ENCODE measurements at places on chromosomes 1 and 21. TPM values are rescaled to one million over a fixed set of nuclear protein-coding genes. Genes with fewer than 3 reads are reported as not detected.

KRTAP20-3 gene
- total RNA-seq: not detected

DNM3 gene
- total RNA-seq: 5.8 TPM

SLC22A15 gene
- total RNA-seq: 7.3 TPM

DCST1 gene
- not detected for total RNA-seq

CD34 gene
- total RNA-seq: 67.8 TPM

PHGDH gene
- total RNA-seq: 25.7 TPM

LMX1A gene
- not detected for total RNA-seq

LPAR3 gene
- total RNA-seq: 2.7 TPM

CKS1B gene
- total RNA-seq: 23.7 TPM

Measured in thoracic aorta (tissue), 2 donors.